ENCODE measurements at places on chromosomes 11 and 22.

DNA sequence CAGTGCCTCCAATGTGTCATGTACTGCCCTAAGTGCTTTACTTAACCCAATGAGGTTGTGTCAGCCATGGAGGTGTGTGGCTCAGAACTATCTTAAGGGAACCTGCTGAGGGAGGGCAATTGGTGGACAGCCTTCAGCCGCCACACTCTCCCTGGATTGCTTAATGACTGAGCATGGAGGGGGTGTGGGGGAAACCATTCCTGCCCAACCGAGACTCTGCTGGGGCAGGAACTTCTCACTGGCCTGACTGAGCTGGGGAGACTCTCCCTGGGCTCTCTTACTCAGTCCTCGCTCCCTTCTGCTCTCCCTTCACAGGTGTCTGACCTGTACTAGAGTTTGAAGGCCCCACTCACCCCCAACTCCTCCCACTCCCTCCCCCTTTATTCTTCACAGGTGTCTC lies 114.8 kb downstream of the CCDC81 start:
- DNase-seq, result no peak

- DNase-seq, result no peak
These were observed 192.6 kb downstream of the HIPK3 start for GRCh38 chr11:33449798-33450197.

DNA sequence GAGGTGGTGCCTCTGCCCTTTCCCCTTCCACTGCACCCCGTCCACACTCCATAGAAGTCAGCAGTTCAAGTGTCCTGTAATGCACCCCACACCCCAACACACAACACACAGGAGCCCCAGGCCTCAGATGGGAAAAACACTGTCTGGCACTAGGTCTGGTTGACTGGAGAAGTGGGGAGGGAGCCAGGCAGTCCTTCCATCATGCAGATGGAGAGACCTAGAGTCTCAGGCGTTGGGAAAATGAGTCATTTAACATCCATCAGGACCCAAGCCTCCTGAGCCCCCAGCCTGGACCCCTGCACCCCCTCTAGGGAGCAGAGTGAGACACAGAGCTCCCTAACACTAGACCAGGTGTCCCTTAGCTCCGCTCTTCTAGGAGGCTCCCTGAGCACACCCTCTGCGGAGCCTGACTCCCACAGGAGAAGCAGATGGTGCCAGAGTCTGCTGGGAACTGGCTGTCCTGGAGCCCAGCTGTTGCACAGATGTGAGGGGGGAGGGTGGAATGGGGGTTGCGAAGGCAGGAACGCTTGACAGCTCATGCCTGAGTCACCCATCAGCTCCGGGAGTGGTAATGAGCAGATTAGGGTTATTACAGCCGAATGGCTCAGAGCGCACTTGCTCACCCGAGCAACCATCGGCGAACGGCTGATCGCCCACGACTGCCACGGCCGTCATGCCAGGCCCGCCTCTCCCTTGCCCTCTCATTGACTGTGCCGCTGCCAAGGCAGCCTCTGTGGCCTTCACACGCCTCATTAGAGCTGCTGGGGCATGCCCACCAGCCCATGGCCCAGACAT lies 22.1 kb upstream of the SYT7 start:
- DNase-seq, result no peak

DNA sequence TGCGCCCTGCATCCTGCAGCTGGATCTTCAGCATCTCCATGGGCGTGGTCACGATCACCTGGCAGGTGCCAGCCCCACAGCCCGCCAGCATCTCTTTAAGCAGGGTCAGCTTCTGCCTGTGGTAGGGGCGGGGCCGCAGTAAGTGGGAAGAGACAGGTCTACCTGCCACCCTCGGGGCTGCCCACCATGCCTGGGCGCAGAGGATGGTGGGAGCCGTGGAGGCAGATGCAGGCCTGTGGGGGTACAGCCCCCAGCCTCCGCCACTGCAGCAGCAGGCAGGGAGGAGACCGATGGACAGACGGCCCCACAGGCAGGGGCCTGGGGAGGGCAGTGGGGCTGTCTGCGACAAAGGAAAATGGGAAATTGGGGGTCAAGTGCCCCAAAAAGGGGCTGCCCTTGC lies 3.0 kb upstream of the CEND1 start:
- no peak for DNase-seq

- no peak for DNase-seq
These were observed 1.4 kb downstream of the FAM111A start for GRCh38 chr11:59144096-59144495.

DNA sequence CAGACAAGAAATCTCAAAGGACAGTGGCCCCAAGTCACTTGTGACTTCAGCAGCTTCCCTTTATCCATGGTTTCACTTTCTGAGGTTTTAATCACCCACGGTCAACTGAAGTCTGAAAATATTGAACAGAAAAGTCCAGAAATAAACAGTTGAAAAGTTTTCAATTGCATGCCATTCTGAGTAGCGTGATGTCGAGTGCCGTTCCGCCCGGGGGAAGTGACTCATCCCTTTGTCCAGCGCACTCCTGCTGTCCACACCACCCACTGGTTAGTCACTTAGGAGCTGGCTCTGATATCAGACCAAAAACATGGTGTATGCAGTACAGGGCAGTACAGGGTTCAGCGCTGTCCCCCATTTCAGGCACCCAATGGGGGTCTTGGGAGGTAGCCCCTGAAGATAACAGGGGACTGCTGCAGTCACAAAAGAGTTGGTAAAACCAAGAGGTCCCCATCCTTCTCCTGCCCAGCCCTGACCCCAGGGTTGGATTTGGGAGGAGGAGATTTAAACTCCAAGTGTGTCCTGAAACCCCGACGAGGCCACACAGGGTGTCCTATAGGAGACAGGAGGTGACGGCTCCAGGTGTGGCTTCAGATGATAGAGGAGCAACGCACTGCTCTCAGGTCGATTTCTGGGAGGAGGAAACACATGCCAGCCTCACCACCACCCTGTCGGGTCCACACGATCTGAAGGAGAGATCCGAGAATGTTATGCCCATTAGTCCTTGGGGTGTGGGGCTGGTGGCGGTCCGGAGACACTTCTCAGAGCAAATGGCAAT lies 390.1 kb downstream of the CTTN start:
- DNase-seq, result no peak

All from activated CD4-positive, alpha-beta T cell treated with anti-CD3 and anti-CD28 coated beads, Interleukin-10, Interleukin-2, amounts not matched to agents 100 ng/mL and 50 ng/mL, durations not matched to agents 16 hours and 8 hours (primary cell).